Left cardiac atrium (tissue), 4 donors: ENCODE measurements at places on chromosomes 11 and 22.

- DNase-seq, result no peak
Measured at GRCh38 chr22:49290711-49291110, 537.0 kb downstream of the BRD1 start.

DNA sequence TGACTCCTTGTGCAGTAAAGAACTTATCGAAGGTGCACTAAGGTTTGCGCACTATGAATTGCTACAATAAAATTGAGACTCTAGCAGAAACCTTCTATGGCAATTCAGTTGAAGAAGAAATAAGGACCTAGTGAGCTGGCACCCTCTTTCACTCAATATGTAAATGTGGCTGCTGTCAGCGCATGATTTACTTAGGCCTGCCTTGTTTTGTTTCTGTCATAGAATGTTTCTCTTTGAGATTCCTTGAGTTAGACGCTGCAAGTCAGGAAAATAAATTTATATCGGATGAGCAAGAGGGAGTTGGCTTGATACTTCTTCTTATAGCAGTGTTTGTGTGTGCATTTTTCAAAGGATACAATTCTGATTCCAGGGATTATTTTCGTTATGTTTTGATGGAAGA lies 322.1 kb downstream of the BLID start:
- DNase-seq, result no peak

DNA sequence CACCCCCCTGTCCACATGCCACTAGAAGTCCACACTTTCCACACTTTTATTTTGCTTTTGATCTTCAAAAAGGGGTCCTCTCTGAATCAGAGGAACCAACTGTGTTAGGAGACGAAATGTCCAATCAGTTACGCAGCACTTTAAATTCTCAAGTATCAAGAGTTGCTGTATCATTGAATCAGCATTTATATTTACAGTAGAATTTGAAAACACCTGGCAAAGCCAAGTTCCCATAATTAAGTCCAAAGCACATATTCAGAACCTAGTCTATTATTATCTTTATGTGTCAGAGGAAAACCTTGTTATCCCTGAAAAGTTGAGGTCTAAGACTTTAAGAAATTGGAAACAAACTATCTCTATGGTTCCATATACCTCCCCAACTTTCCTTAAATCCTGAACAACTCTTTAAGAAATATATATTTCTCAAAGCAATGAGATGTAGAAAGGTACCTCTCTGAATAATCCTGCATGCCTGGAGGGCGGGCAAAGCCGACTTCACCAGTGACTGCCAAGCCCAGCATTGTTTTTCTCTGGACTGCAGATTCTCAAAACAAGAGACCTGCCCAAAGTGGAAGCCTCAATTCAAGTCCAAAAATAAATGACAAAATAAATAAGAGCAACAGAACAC lies 75.9 kb upstream of the ARFGAP3 start:
- DNase-seq, result no peak

DNA sequence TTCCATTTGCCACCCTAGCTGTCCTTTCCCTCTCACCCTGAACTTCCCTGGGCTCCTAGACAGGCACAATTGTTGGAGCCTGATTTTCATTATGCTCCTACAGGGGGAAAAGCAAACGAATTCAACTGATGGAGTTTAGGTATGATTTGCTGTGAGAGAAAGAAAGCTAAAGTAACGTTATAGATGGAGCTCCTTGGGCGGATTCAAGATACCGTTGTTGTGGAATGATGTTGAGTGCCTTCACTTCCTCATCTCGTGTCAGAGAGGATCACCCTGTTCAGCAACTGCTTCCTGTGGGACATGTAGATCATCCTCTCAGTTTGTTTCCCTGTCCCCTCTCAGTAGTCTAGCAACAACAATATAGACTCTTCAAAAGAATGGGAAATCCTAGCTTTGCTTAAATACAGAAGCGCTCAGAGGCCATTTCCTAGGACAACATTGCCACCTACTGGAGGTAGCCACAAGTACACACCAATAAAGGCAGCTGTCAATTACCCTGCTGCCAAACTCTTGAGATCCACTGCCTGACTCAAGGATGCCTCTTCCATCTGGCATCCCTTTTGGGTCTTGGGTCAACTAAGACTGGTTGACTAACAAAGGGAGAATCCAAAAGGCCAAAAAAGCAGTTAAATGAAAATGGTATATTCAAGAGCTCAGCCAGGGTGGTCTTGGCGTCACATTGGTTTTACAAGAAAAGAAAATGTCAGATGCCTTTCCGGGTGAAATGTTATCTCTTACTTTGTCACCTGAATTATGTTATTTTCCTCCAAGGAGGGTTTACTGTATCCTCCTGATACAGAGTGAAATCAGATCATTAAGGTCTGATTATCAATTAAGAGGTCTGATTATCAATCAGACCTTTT lies 13.5 kb upstream of the DTX4 start:
- DNase-seq, result peak; percentile 34

GRCh38 chr11:19843079-19843478 lies 130.4 kb downstream of the NAV2 start:
- DNase-seq, result no peak

GRCh38 chr11:96783311-96783710 lies 393.5 kb downstream of the JRKL start:
- no peak for DNase-seq

DNA sequence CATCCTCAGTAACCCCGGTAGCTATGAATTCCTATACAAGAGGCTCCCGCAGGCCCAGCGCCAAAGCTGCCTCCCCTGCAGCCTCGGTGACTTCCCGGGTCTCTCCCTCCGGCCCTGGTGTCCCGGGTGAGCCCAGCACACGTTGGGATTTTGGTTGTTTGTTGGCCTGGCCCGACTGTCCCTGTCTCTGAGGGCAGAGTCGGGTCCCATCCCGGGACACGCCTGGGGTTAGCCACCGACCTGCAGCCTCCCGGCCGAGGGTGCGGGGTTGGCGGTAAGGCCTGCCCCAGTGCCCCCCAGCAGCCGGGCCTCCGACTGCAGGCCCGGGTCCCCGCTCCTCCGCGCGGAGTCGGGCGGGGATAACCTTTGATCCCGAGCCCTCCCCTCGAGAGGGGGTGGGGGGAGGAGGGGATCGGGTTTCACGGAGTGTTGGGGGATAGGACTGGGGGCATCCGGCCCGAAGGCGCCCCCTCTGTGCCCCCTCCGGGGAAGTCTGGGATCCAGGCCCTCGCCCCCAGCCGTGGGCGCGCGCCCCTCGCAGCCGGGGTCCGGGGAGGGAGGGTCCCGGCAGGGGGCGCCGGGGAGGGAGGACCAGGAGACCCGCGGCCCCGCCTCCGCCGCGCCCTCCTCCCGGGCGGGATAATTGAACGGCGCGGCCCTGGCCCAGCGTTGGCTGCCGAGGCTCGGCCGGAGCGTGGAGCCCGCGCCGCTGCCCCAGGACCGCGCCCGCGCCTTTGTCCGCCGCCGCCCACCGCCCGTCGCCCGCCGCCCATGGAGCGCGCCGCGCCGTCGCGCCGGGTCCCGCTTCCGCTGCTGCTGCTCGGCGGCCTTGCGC lies at the start of gene FBLN1:
Gene FBLN1, plus strand, starts transcription at position 669 of the 835 bp plus-strand sequence. Its CDS starts 103 bp downstream, at position 772.
- peak; percentile 54 for DNase-seq
